ENCODE measurements at places on chromosomes 6 and 20.

DNA sequence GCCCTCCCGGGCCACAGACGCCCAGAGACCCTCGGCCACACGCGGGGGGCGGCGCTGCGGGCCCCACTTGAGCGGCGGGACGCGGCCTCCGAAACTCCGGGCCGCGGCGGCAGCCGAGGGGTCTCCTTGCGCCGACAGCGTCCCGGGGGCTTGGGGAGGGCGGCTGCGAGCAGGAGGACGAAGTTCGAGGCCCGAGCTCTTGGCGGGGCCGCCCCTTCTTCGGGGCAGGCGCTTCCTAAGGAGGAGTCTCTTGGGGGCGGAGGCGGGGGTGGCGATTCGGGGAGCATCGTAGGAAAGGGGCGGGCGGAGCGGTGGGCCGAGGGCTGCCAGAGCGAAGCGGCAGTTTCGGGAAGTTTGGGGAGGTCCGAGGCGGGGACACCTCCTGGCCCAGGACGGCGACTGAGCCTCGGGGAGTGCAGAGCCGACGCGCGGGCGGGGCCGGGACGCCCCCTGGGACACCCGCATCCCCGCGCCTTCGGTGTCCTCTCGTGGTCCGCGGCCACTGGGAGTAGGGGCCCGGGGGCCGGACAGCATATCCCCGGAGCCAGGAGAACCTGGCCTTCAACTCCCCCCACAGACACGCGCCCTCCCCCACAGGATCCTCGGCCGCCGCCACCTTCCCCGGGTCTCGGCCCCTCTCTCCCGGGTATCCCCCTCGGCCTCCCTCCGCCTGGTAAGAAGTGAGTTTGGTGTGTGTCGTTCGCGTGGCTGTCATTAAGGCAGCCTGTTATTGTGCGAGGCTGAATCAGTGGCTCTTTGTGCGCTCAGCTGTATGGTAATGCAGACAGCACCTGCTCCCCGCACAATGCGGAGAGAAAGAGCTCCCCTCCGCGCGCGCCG is 613 bp upstream of the DLL1 start:
- peak; percentile 86 for DNase-seq

GRCh38 chr20:38834868-38835267 is 29.4 kb downstream of the PPP1R16B start:
- DNase-seq, result no peak

DNA sequence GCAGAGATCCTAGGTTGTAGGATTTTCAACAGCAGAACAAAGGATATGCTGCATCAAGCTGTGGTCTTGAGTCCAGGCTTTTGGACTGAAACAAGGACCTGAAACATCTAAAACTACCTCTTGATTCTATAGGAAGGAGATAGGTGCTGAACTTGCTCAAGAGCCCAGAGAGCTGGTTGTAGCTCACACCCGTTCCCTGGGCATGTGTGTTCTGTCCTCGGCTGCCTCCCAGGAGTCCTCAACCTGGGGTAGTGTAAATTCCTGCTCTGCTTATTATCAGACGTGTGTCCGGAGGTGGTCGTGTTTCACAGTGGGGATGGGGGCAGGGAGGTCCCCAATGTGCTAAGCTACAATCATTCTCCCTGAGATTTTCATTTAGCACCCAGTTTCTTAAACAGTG is 4.8 kb downstream of the NOP56 start:
- DNase-seq, result no peak

GRCh38 chr6:20182926-20183521 is 29.2 kb downstream of the MBOAT1 start:
- DNase-seq, result peak; percentile 76

GRCh38 chr6:82971877-82972460 is 93.7 kb downstream of the UBE3D start:
- DNase-seq, result no peak

DNA sequence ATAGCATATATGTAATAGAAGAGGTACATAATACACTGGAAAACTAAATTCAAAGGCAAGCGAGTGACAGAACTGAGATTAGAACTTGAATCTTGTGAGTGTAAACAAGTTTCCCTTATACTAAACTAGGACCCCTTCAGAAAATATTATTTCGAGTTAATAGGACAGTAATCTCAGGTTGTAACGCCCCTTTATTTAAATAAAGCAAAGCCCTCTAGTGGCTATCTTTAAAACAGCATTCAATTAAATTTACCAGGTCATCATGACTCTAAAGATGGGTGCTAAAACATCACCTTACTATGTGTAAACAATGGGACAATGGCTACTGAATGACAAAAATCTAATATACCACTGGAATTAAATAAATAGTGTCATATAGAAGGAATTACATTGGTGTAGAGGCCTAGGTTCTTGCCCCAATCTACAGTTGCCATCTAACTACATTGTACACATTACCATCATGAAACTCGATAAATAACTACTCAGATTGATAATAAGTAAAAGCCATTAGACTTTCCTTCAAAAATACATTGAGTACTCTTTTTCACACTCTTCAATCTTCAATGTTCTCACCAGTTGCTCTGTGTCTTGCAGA is 255.4 kb upstream of the IRAK1BP1 start:
- DNase-seq, result no peak

- DNase-seq, result no peak
These were observed 320.0 kb downstream of the NKAIN2 start for GRCh38 chr6:124123617-124124209.

GRCh38 chr6:26331218-26332073 is 33.6 kb upstream of the BTN3A2 start:
- peak; percentile 35 for DNase-seq

DNA sequence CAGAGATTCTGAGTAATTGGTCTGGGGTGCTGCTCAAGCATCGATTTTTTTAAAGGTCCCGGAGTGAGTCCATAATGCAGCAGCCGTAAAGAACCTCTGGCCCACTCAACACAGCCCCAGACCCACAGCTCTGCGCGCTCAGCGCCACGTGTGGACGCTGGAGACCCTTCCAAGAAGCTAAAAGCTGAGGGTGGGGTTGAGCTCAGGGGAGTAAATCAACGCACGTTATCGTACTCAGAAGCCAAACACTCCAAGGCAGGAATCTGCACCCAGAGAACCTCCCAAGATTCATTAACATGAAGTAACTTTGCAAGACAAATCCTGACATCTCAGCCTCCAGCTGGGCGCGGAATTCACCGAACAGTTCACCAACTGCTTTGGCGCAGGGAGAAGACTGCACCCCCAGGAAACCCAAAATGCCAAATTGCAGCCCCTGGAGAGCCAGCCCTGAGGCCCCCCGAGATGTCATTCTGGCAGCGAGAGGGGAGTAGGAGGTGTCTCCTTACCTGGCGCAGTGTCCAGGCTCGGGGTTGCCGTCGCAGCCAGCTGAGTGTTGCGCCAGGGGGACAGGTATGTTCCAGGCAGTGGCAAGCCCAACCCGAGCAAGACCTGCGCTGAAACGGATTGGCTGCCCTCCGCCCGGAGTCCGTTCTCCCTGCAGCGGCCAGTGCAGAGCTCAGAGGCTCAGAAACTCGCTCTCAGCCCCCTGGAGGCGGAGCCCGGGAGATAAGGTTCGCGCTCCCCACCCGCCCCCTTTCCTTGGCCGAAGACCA is at the start of gene COL21A1:
Gene COL21A1, minus strand, starts transcription at position 700 of the 773 bp plus-strand sequence. CDS start 64,962 bp downstream, outside the sequence.
- DNase-seq, result peak; percentile 89

DNA sequence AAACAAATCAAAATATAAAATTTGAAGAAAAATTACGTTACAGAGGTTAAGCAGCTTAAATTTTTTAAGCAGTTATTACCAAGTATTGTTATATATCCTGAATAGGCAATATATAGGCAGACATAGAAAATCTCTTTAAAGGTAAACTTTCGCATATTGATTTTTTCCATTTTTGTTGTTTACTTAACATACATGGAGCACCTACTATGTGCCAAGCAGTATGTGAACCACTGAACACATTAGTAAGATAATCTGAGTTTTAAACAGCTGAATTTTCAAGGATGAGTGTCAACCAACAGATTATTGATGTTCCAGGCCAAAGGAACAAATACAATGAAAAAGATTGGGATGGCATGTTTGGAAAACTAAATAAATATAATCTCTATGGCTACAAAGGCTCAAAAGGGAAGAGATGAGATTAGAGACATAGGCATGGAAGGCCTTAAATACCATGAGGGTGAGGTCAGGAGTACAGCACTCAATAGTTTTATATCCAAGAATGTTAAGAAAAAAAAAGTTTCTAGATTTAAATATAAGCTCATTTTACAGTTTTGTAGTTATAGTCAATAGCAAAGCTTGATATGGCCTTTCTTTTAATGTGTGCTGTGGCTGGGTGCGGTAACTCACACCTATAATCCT is 277.5 kb downstream of the PTPRK start:
- DNase-seq, result no peak

DNA sequence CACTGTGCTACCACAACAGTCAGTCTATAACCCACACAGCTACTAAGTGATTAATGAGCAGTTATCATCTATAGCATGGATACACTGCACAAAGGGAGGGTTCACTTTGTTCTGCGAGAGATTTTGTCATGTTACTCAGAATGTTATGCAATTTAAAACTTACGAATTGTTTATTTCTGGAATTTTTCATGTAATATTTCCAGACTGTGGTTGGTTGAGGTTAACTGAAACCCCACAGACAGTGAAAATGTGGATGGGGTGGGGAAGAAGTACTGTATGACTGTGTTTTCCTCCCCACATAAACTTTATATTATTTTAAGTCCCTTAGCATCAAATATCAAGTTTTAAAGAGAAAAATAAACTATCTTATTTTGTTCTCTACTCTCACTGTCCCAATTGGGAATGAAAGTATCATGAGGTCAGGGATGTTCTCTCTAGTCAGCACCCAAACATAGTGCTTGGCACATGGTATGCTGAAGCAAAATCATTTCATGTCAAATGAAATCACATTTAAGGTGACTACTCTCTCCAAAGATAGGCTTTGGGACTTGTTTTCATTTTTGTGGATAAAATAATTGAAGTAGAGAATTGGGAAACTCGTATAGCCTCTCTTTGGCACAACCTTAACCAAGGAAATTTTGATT is 25.4 kb downstream of the DOP1A start:
- no peak for DNase-seq

- DNase-seq, result no peak
These were observed 421.1 kb downstream of the BCKDHB start for GRCh38 chr6:80527552-80528052.

DNA sequence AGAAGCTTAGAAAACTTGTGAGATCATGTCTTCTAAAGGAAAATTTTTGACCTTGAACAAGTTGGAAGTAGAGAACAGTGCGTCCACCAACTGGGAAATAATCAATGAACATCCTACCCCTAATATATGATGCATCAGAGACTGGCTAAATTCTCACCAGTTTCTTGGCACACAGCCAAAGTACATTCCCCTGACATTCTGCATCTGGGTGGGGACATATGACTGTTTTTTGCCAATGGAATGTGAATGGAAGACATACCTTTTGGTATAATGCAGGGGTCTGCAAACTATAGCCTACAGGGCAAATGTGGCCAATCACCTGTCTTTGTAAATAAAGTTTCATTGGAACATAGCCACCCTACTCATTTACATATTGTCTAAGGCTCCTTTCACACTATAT is 84.7 kb downstream of the HAO1 start:
- DNase-seq, result no peak

GRCh38 chr6:134249759-134250602 is 67.9 kb downstream of the SGK1 start:
- DNase-seq, result no peak

- DNase-seq, result peak; percentile 86
These were observed 181.0 kb upstream of the ZNF217 start for GRCh38 chr20:53774461-53775203.

DNA sequence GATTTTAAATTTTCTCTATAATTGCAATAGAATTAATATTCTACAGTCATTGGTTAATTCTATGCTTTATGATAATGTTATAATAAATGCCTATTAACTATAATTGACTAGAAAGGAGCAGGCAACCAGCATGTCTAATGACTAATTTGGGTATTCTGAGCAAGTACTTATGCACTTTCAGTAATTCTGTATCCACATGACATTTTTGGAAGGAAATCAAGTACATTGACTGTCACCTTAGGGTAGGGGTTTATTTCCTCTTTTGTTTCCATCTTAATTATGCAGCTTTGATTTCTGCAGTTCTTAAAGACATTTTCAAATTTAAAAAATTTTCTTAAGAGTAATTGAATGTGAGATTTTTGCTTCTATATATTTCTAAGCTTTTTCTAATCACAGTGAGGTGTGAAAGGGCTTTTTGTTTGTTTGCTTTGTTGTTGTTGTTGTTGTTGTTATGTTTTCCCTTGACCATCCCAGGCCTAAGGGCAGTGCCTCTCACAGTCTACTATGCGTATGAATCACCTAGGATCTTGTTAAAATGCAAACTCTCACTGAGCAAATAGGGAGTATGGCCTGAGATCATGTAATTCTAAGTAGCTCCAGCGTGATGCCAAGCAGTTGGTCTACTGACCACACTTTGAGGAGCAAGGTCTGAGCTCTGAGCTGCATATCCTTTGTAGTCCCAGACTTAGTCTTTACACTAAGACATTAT is 467.1 kb upstream of the RNF217 start:
- no peak for DNase-seq

DNA sequence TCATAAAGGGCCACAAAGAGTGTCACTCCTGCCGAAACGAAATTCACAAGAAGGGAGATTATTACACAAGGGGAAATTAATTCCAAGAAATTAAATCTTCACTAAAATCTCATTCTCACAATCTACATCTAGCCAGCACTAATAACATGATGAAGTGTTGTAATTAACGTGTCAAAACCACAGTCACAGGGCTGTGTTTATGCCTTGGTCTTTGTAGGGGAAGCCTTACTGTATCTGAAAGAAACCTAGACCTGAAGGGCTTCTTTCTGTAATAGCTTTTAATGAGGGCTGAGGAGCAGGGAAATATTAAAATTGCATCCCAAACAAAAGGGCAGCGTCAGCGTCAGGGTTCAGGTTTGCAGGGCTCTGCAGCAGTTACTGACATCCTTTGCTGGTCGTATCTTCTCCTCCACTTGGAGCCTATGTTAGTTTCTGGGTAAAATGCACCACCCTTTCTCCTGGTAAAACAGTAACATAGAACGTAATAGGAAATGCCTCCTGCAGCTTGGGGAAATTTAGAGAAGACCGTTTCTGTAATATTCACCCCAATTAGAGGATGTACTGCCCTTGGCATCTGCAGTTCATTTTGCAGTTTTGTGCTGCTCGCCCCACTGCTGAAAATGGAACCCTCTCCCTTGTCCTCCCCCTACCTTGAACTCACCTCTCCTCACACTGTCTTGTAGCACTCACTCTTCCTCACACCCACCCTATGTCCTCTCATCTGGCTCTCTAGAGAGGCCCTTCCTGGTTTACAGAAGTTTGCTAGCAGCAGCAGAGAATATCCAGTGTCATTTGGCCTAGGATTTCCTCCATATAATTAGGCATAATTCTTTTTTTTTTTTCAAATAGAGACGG is 109.0 kb upstream of the TRAF3IP2 start:
- no peak for DNase-seq

DNA sequence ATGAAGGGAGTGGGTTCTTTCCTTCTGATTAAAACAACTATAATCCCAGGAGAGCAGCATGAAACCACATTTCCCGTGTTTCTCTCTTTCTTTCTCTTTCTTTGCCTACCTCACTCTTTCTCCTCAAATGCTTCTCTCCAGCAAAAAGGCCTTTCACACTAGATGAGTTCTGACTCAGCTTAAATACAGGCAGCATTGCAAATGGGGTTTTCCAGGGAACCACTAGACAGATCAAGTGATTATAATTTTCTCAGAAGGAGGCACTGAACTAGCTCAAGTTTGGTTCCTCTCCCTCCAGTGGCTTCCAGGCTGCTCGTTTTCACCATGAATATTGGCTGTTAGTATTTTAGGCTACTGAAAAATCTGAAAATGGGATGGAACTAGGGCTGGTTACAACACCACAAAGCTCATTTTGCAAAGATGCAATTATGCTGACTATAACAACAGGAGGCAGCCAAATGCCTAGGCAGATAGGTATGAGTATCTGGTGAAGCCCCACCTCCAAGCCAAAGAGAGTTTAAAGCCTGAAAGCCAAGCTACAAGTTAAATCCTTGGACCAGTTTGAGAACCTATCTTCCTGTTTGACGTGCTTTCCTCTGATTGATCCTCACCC is 260.0 kb downstream of the MMUT start:
- no peak for DNase-seq

All from tongue (tissue), 3 donors.